ENCODE measurements at places on chromosomes 5 and 9.

GRCh38 chr5:13553896-13554295 lies 390.6 kb downstream of the DNAH5 start:
- no peak for DNase-seq

GRCh38 chr9:22131817-22132216 lies 122.7 kb upstream of the CDKN2B start:
- no peak for DNase-seq

- no peak for DNase-seq
Measured at GRCh38 chr9:81245254-81245956, 443.9 kb downstream of the TLE1 start.

DNA sequence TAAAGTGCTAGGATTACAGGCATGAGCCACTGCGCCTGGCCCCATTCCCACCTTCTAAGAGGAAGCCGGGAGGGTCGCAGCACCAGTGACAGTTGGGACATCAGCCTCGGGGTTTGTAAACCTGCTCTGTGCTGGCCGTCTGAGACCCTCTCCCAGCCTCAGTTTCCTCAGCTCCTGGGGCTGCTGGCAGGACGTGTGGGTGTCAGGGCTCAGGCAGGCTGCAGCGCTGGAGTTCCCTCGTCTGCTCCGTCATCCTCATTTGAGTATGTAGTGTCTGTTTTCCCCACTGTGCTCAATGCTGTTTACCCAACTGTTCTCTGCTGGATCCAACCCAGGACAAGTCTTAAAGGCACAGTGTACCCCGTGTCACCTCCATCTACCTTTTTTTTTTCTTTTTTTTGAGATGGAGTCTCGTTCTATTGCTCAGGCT lies 2.0 kb upstream of the NINJ1 start:
- no peak for DNase-seq

GRCh38 chr5:98690002-98690401 lies 83.5 kb upstream of the RGMB start:
- DNase-seq, result no peak

GRCh38 chr5:173868096-173868880 lies 19.9 kb upstream of the CPEB4 start:
- DNase-seq, result peak; percentile 47

- DNase-seq, result no peak
Measured at GRCh38 chr5:122220511-122220910, 91.2 kb downstream of the ZNF474 start.
